Effector memory CD8-positive, alpha-beta T cell (primary cell): ENCODE measurements at places on chromosomes 12 and 14.
A peak's percentile ranks its signal among the peaks of the same experiment; 100 is the strongest.

DNA sequence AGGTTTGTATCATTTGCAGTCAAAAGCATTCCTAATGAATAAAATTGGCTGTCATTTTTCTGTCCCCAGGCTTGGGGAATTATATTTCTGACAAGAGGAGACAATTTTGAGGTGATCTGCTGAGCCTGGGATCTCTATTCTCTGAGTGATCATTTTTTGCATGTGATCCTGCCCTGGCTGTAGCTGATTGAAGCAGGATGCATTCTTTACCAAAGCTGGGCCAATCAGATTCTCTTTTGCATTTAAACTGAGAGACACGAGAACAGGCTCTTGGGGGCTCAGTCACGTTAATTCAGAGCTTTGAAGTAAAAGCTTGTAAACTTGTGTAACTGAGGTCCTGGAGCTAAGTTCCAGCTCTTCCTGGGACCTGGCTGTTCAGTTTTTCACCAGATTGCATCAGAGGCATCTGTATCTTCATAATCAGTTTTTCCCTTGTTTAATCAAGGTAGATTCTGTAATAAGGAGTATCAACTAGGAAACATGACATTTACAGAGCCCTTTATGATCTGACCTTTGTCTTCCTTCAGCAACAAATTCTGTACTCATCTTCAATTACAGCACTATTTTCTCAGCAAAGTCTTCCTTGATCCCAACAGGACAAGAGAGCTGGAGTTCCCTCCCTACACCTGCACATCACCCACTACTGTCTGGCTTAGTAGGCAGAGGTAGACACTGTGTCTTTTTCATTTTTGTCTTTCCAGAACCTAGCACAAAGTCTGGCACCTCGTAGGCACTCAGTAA is 35.0 kb upstream of the MANSC4 start:
- DNase-seq, result no peak

- DNase-seq, result no peak
These were observed 27.3 kb downstream of the SPRING1 start for GRCh38 chr12:116710370-116711150.

GRCh38 chr12:28012333-28012918 is 39.9 kb upstream of the PTHLH start:
- no peak for DNase-seq

DNA sequence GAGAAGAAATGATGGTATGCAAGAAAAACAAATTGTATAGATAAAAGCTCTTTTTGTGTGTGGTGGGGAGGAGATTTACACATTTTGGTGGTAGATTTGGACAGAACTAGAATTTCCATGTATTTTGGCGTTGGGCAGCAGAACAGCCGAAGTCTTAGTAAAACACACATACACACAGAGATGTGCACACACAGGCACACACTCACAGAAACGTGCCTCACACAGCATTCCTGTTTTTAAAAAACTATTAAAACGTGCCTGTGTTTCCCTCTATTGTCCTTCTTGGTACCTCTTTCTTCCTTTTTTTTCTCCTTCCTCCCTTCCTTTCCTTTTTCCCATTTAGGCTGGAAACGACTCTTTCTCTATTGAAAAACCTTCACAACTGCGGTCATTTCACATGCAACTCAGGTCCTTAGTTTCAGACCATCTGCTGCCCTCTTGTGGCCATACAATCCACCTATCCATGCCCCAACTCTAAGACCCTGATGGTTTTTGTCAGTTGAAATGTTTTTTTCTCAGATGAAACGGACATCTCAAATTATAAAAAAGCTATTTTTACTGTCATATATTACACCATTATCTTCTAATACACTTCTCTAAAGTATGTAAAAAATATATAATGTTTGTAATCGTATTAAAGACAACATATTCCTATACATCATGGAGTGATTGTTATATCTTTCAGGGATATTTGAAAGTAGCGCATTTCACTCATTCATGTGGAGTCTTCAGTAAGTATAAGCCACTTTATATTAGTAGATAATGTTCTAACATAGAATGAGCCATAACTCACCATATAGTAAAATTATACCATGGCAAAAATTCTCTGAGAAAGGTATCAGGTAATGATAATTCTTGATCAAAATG is 386.7 kb upstream of the NOVA1 start:
- DNase-seq, result no peak

- DNase-seq, result peak; percentile 27
These were observed 674 bp downstream of the VDR start for GRCh38 chr12:47903927-47904712.

DNA sequence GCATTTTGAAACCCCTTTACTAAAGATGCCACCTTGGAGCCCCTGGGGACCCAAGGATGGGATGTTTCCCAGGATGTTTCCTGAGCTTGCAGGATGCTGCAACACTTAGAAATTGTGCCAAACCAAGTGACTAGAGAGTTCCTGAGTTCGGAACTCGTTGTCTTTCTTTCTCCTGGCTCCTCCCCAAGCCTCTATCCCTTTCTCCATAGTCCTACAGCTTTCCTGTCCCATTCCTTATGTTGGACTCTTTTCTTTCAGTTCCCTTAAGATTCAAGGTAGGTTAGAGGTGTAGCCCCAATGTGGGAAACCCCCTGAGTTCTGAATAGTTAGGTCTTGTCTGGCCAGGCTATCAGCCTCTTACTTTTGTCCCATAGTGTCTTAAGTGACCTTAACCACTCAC is 1.4 kb upstream of the KIF5A start:
- no peak for DNase-seq

DNA sequence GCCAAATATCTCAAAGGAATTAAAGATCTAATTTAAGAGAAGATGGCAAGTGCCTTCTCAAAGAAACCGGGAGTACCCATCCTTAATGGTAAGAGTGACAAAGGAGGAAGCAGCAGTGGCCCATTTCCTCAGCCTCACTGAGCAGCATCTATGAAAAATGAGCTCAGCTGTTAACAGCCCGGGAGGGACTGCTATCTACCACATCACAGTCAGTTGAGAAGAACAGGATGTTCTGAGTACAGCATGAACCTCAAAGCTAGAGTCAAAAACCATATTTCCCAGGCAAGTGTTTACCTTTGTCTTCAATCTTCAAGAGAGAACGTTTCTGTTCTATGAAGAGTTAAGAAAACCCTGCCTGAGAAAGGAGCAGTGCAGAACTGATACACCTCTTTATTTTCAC is 115.0 kb downstream of the BTG1 start:
- peak; percentile 54 for DNase-seq

GRCh38 chr12:88820012-88820411 is 239.7 kb upstream of the KITLG start:
- DNase-seq, result no peak

GRCh38 chr14:105046891-105047282 is 18.3 kb downstream of the GPR132 start:
- DNase-seq, result no peak

DNA sequence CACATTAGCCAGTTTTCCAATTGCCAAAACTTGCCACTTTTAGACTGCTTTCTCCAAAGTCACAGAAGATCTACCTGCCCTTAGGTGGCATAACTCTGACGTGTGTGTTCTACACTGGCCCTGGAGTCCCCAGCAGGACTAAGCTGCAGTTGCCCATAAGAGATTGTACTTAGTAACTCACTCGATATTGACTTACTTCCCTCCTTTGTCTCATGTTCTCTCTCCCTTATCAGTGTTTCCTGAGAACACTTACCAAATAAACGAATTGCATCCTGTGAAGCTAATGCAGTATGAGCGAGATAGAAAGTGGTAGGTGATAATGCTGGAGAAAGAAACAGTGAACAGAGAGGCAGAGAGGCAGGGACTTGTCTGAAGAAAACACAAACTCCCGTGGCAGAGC is 117.2 kb downstream of the NUAK1 start:
- DNase-seq, result no peak

GRCh38 chr12:89040146-89040964 is 311.9 kb downstream of the DUSP6 start:
- DNase-seq, result peak; percentile 27

DNA sequence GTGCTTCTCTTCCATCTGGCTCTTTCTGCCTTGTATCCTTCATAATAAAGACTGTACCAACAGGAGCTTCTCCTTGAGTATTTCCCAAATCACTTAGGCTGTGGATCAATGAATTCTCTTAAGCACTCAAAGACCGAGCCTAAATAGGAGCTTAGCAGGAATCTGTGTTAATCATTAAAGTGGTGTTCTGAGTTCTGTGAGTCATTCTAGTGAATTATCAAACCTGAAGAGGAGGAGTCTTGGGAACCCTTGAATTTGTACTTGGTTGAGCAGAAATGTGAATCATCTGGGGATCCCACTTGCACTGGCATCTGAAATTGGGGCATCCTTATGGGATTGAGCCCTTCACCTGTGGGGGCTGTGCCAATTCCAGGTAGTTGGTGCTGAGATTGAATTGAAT is 946.2 kb downstream of the BCL11B start:
- no peak for DNase-seq

DNA sequence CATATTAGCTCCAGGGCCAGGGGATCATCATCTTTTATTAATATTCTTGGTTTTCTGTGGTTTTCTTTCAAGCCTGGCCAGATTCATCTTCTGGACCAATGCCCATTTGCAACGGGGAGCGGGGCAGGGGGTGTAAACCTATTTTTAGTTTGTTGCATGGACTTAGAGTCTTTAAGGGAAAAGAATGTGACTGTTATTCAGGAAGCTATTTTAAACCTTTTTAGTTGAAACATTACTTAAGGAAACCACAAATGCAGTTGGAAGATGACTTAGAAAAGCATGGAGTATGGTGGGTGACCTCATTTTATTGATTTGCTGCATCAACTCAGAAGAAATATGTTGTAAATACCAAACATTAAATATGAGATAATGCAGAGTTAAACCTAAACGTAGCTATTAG is 368.4 kb upstream of the E2F7 start:
- DNase-seq, result no peak

DNA sequence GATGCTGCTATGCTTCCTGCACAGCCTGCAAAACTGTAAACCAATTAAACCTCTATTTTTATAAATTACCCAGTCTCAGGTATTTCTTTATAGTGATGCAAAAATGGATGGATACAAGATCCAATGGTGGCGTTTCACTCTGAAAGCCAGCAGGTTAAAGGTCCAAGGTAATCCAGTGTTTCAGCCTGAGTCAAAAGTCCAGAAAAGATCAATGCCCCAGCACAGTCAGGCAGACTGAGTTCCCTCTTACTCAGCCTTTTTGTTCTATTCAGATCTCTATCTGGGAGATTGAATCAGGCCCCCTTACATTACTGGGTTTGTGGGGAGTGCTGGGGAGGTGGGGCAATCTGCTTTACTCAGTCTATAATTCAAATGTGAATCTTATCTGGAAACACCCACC is 464.5 kb downstream of the GXYLT1 start:
- DNase-seq, result no peak

GRCh38 chr12:123142921-123143735 is 7.8 kb downstream of the PITPNM2 start:
- no peak for DNase-seq

GRCh38 chr12:79156846-79157463 is 292.4 kb downstream of the SYT1 start:
- no peak for DNase-seq

DNA sequence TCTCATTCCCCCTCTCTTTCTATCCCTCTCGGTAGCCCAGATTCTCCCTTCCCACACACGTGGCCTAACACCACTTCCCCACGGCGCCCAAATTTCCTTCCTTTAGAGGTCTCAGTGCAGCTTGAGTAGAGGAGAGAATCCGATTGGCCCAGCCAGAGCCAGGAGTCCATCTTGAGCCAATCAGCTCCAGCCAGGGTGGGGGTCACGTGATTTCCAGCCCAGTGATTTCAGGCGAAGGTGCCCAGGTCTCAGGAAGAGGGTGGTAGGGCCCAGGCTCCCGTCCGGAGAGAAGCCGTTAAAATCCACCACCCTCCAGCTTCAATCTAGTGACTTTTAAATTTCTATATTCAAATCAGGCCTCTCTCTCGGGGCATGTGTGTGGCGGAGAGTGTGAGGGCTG is 45.2 kb upstream of the MYL2 start:
- DNase-seq, result no peak

- DNase-seq, result no peak
These were observed 194.5 kb upstream of the CDKN3 start for GRCh38 chr14:54202288-54202687.

- no peak for DNase-seq
These were observed 133.6 kb downstream of the FGD4 start for GRCh38 chr12:32532951-32533350.

GRCh38 chr12:9588749-9589148 is 19.0 kb downstream of the KLRB1 start:
- DNase-seq, result no peak

GRCh38 chr12:110223777-110224378 is 57.2 kb upstream of the ATP2A2 start:
- DNase-seq, result no peak

GRCh38 chr12:81172851-81173250 is 95.0 kb downstream of the ACSS3 start:
- no peak for DNase-seq
